ENCODE measurements at places on chromosomes 6 and 20.

GRCh38 chr20:57987659-57988058 is 240.8 kb downstream of the ANKRD60 start:
- no peak for DNase-seq

- no peak for DNase-seq
These were observed 9.2 kb upstream of the CST2 start for GRCh38 chr20:23835716-23836115.

GRCh38 chr6:169724494-169725124 is at the start of gene PHF10:
Gene PHF10, minus strand, starts transcription at chr6:169724500. Its CDS starts 569 bp downstream, at chr6:169723931.
- peak; percentile 76 for DNase-seq

DNA sequence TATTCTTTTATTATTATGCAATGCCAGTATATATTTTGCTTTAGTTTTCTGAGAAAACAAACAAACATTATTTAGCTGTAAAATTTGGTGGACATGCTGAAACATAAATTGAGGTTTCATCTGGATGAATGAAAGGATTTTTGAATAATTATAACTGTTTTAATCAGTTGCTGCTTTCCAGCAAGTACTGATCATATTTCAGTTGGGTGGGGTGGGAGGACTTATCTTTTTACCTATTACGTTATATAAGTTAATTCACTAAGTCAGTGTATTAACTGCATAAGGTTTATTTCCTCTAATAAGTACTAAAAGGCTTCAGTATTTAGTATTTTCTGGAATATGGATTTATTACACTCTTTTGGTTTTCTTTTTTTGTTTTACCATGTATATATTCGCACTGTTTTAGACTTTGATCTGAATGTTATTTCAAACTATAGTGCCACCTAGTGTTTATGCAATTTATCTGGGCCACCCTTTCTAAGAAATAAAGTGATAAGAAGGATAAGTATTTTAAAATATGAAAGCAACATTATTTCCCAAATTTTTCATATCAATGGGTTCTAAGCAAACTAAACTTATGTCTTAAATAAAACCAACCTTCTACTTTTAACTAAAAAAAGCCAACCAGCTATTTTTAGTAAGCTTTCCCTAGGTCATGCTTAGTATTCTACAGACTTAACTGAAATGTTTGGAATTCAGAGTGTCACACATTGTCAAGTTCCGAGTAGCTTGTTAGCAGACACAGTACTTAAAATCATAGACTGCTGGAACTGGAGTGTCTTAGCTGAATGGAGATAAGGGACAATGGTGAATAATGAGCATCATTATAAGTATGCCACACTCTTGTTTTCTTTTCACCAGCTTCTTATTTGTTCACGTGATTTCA is 105.4 kb upstream of the MCHR2 start:
- no peak for DNase-seq

- DNase-seq = no peak
These were observed 8.5 kb upstream of the COQ3 start for GRCh38 chr6:99402448-99402847.

DNA sequence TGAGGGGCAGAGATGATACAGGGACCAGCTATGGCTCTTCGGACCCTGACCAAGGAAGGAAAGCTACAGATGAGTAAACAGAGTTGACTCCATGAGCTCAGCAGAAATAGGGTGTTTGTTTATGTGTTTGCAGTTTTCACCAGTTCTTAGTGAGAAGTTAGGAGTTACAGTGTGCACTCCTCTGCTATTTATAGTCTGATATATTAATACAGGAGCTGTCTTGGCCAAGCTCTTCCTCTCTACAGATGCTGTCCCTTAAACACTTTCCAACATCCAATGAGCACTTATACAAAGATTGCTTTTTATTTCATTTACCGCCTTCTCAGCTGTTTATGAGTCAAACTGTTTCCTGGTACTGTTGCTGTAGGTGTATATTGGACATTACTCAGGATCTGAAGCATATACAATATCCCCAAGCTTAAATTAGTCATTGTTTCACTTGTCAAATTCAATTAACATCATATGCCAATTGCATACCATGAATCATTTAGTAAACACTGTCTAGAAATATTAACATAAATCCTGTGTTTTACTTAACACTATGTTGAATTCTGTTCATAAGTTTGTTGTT is 618.0 kb downstream of the PRKN start:
- DNase-seq = no peak

DNA sequence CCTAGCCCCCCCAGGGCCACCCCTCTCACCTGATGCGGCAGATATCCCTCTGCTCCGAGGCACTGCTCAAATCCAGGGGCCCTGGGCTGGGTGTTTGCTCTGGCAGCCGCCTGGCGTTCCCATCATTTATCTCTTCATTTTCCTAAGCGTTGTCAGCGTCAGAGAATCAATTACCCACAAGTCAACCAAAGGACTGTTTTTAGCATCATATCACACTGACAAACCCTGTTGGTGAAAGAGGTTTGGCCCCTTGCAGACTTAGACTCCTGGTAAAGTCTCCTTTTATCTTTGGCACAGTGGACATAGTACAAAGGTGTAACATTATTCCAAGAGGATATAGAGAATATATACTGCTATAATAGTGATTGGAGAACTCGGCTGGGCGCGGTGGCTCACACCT is at the start of gene GHRH:
GHRH (minus strand) TSS at position 101 of the 400 bp plus-strand sequence. CDS start 4,925 bp downstream, outside the sequence.
- no peak for DNase-seq

DNA sequence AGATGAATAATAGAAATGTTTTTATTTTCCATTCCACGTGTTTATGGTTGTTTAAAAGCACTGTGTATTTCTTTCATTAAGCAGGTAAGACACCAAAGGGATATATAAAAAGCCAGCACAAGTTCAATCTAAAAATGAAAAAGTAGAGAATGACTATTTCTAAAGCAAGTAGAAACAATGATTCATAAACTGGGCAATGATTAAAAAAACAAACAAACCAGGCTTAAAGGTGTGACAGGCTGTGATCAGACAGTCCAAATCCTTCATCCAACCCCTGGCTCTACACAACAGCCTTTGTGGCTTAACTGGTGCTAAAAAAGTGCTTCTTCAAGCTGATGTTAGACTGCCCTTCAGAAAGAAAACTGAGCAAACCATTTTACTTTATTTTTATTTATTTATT is 45.7 kb upstream of the TSHZ2 start:
- no peak for DNase-seq

- DNase-seq = no peak
These were observed 3.1 kb downstream of the TCF19 start for GRCh38 chr6:31161216-31162126.

DNA sequence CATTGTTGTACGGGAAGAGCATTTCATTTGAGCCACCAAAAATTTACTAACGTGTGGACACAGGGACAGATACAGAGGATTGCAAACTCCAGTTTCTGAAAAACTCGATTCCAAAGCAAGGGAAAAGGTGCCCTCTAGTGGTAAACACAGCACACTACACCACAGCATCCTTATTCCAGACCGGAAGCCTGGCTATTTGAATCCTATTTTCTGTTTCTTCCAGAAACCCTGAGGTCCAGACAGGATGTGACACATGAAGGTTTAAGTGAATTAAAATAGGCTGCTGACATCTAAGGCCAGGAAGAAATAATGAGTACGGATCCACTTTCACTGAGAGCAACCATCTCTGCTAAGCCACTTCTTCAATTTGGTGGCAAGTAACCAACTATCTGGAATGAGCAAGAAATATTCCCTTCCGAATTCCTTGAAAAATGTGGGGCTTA is 31.8 kb upstream of the GMPR start:
- peak; percentile 70 for DNase-seq

- no peak for DNase-seq
These were observed 66.5 kb upstream of the SCP2D1 start for GRCh38 chr20:18747090-18747489.

- DNase-seq = no peak
These were observed 127.4 kb downstream of the PFDN4 start for GRCh38 chr20:54335299-54335698.

- DNase-seq = no peak
These were observed 116.2 kb downstream of the MAP3K5 start for GRCh38 chr6:136676075-136676474.

- no peak for DNase-seq
These were observed 242.0 kb upstream of the TBX18 start for GRCh38 chr6:85006362-85006761.

GRCh38 chr6:54094293-54094692 is 16.9 kb upstream of the MLIP start:
- no peak for DNase-seq

DNA sequence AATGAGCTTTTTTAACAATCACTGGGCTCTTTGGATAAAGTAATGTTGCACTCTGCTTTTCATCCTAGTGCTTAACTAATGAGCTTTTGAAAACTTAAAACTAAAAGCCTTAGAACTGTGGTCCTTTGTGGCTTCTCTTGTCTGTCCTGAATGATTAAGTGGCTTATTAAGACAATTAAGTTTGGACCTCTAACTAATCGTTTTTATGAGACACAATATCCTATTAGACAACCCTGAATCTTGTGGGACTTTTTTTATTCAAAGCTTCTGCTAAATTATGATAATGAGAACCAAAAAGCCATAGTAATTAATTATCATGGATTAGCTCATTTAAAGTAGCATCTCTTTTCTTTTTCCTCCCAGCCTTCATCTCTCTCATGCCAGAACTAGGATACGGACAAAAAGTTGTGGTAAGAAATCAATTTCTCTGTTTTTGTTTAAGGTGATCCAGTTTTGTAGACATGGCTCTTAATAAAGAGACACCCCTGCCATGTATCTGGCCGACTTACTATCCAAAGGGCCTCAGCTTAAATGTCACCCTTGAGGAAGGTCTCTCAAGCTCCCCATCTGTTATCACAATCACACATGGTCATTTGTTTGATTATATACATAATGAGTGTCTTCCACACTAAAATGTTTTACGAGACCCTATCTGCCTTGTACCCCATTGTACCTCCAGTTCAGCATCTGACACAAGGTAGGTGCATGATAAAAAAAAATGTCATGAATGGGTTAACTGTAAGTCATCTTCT is 384.4 kb upstream of the IRAK1BP1 start:
- DNase-seq = no peak
